ENCODE measurements at places on chromosomes 2 and 18.

- DNase-seq = peak; percentile 29
Measured at GRCh38 chr2:172196768-172197431, 94.2 kb upstream of the DLX2 start.

DNA sequence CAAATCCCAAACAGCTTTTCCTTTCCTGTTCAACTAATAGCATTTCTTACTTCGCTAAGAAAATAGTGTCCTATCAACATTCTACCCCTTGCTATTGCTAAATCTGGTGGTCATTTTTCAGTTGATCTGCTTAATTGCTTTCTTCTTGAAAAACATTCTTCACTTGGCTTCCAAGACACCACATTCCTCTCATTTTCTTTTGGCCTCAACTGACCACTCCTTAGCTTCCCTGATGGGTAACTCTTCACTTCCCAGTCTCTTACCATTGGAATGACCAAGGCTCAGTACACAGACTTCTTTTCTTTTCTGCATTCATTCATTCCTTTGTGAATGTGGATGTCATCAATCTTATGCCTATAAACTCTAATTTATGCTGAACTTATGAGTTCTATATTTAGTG, 230.8 kb upstream of the CDH2 start:
- DNase-seq = no peak

GRCh38 chr18:59696311-59697235, 650 bp downstream of the CCBE1 start:
- no peak for DNase-seq

DNA sequence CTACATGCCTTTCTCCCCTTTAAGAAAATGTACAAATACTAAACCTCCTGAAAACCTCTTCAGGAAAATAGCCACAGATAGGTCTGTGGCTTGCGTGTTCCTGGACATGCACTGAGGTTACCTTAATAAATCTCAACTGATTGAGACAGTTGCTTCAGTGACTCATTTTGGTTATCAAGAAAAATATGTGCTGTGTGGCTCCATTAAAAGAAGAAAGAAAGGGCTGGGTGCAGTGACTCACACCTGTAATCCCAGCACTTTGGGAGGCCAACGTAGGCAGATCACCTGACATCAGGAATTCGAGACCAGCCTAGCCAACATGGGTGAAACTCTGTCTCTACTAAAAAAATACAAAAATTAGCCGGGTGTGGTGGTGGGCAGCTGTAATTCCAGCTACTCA, 27.1 kb downstream of the CREG2 start:
- peak; percentile 92 for DNase-seq

DNA sequence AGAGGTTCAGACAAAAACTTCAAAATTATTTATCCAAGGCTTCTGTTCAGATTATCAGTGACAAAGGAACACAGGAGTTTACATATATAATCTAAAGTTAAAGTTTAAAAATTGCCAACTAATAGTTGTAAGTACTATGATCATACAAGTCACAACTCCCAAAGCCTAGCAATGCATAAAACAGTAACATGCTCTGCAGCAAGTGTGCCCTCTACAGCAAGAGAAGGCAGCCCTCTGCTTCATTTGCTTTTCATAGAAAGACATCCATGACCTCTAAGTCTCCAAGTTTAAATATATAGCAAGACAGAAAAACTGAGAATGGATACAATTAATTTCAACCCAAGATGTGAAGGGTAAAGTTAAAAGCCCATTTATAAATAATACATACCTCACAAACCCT, 13.3 kb downstream of the RAB1A start:
- DNase-seq = no peak

DNA sequence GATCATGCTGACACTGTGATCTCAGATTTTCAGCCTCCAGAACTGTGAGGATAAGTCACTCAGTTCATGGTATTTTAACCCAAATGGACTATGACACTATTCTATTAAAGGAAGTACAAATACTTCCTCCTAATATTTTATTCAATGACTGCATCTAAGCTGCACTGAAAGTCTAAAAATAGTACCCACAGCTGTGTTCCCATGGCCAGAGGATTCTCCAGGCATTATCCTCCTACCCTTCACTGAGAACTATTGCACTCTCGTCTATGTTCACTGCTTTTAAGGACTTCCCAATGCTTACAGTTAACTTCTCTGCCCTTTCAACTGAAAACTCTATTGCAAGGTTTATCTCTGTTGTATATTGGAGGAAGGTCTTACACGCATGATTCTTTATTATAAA, 15.2 kb downstream of the LRATD1 start:
- DNase-seq = no peak

- peak; percentile 87 for DNase-seq
Measured at GRCh38 chr18:23133860-23134779, 1.2 kb upstream of the CABLES1 start.

- no peak for DNase-seq
Measured at GRCh38 chr2:224764565-224765236, 48.5 kb upstream of the CCDC195 start.

DNA sequence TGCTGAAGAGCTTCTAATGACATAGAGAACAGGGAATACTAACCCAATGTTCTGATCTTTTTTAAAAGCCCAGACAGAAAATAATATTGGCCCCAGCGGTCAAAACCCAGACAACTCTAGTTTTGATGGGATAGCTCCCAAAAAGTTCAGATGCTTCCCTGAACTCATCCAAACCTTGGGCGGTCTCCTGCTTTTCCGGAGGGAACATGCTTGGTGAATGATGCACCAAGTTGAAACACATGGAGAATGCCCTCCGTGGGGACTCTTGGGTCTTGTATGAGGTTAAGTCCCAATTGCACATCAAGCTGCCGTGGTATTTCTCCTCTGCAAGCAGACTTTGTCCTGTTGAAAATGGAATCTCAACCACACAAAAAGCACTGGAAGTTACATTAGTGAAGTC, 120.7 kb upstream of the CTAGE1 start:
- no peak for DNase-seq

GRCh38 chr18:23668731-23669130, 6.0 kb upstream of the ANKRD29 start:
- no peak for DNase-seq

- DNase-seq = no peak
Measured at GRCh38 chr2:30354150-30354549, 92.9 kb upstream of the LCLAT1 start.

GRCh38 chr2:226813148-226813701, 13.6 kb upstream of the IRS1 start:
- DNase-seq = no peak

GRCh38 chr2:550860-551567, 126.2 kb downstream of the TMEM18 start:
- no peak for DNase-seq

DNA sequence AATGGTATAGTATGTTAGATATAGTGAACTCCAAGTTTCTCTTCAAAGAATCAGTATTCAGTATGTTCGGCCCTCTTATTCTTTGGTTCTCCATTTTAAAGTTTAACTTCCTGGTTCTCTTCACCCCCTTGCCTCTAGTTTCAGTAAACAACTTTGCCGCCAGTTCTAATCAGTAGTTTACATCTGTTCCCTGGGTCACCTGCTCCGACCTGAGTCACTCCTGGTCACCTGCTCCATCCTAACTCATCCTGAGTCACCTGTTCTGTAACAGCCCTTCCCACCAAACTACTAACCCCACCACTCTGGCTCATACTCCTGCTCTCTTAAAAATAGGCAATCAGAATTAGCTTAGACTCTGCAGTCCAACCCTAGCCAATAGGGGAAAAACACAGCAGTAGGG, 23.7 kb upstream of the TEX51 start:
- peak; percentile 10 for DNase-seq

GRCh38 chr2:31060397-31060796, 77.8 kb downstream of the GALNT14 start:
- DNase-seq = no peak

DNA sequence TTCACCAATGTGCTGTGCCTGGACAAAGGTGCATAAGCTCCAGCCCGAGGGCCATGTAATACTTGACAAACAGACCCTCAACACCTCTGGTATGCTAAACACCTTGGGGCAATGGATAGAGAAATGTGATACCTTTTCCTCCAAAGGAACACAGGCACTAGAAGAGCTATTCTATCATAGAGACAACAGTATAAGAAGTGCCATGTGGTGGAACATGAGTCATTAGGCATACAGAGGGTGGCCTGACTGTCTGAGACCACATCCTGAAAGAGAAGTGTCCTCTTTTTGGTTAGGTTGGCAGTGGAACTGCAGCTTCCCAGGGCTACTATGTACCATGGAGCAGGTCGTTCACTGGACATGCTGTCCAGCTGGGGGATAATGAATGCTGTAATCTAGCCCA, 153.9 kb downstream of the INSIG2 start:
- peak; percentile 83 for DNase-seq

GRCh38 chr2:6754419-6754818, 111.3 kb downstream of the CMPK2 start:
- DNase-seq = no peak

DNA sequence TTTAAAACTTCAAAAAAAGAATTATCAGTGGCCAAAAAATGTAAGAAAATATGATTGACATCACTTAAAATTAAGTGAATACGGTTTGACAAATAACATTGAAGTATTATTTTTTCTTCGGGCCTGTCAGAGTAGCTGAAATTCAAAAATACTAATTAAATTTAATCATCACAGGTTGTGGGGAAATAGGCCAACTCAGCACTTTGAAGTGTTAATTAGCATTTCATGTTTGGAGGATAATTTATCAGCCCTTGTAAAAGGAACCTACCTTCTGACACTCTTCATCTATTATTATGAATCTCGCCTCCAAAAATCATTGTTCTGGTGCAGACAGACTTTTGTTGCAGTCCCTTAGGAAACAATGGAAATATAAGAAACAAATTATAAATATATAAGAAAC, 17.6 kb upstream of the OR6B3 start:
- DNase-seq = no peak

DNA sequence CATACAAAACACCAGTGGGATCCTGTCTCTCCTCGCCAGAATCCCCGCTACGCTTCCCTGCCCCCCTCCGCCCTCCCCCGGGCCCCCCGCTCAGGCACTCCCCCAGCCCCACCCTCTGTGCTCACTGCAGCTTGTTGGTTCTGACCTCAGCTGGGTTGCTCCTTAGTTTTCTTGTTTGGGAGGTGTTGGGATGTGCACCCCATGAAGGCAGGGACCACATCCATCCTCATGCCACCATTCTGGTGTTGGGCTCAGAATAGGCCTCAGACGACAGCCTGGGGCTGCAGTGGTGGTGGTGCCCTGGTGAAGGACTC, 4.6 kb downstream of the SNED1 start:
- DNase-seq = no peak

DNA sequence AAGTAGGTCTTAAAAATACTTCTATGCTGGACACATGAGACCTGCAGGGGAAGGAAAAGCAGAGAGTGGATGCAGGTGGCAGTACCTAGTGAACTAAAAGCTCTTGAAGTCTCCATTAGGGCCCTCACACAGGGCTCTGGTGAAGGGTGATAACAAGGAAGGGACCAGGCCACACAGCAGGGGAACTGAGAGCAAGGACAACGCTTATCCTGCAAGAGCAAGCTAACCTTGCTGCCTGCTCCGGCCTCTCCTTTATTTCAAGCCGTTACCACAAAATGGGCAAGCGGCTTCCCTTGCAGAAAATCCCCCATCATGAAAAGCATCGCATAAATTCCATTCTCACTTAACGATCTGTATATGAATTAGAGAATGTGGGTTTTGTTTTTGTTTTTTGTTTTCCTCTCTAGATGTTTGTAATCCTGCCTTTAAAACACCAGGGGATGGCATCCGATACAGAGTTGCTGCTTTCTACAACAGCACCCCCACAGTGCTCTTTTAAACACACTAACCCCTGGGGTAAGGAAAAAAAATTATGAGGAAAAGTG, 64.5 kb downstream of the CACNB4 start:
- DNase-seq = no peak

- no peak for DNase-seq
Measured at GRCh38 chr2:138210487-138210886, 246.2 kb downstream of the HNMT start.

DNA sequence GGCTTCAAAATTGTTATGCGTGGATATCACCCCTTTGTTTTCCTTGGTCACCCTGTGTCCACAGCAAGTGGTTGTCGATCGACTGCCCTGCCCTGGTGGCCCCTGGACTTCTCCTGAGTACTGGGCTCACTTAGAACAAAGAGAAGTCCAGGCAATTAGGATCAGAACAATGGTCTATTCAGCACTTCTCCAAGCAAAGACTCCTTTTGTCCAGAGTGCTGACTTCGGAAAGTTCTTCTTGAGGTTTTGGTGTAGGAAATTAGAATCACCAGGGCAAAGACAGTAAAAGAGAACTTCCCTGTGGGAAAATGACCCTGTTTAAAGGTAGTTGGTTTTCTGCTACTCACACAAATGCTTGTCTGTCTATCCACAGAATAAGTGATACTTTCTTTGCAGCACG, 173.9 kb downstream of the FHOD3 start:
- DNase-seq = no peak

DNA sequence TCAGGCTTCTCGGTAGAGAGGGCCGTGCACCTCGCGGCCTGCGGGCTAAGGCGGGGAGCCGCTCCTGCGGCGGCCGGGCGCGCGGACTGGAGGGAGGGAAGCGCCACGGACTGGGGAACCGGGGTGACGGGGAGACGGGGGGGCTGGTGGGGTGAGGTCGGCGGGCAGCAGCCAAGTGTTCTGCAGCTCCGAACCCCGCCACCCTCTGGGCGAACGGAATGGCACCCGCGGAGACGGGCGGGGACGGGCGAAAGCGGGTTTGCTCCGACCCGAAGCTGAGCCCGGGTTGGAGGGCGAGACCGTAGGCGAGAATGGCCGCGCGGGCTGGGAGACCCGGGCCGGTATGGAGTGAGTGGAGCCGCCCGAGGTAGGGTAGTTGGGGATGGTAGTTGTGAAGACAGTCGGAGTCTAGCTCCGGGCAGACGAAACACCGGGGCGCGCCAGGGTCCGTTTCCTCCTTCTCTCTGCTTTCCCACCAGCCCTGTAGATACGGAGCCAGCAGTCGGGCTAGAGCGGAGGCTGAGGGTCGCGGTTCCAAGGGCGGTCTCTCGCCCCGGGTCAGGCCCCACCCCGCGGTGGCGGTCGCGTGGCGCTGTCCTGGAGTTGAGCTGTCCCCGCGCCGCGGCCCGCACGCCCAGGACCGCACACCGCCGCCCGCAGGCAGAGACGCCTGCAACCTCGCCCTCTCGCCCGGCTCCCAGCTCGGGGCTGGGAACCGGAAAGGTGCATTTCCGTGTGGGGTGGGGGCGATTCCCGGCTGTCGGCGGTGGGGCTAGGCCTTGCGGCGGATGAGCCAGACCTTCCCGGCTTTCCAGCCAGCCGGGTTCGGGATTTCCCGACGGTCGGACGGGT, 160.3 kb upstream of the SIX2 start:
- DNase-seq = peak; percentile 36

DNA sequence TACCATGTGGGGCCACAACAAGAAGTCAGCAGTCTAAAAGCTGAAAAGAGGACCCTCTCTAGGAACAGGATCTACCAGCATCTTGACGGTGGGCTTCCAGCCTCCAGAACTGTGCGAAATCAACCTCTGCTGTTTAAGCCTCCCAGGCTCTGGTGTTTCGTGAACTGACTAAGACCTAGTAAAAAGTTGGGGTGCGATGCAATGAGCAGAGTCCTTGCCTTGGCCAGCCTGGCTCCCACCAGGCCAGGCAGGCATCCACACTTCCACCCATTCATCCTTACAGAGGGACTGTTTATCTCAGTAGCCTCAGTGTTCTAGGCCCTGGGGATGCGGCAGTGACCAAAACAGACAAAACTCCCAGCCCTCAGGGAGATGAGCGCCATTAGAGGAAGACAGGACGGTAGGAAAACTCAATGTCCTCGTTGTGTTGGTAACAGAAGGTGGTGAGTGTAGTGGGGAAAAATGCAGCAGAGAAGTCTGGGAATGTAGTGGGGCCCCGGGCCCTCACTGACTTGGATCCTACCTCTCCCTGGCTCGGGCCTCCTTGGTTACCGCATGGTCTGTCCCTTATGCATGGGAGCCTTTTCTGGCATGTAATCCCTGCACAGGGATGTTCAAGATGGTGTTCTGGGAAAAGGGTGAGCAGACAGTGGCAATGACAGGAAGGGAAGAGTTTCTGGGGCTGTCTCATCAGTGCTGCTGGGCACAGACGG, 271.8 kb upstream of the HS6ST1 start:
- no peak for DNase-seq

Data from SW480 (cell line).